ENCODE measurements at places on chromosomes 4 and X.

GRCh38 chrX:15425024-15425423 lies 40.8 kb upstream of the VEGFD start:
- no peak for DNase-seq

DNA sequence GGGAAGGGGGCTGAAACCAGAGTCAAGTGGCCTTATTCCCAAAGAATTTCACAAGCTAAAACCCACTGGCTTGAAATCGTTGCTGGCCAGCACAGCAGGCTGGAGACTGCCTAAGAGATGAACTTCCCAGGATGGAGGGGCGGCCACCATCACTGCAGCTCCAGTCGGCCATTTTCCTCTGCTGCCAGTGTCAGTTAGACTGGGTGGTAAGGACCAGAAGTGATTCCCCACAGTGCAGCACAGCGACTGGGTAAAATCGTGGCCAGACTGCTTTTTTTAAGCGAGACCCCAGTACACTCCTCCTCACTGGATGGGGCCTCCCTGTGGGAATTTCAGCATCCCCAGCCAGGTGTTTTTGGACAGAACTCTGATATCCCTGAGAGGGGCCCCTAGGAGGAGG lies 428.0 kb downstream of the SPIN4 start:
- DNase-seq = no peak

DNA sequence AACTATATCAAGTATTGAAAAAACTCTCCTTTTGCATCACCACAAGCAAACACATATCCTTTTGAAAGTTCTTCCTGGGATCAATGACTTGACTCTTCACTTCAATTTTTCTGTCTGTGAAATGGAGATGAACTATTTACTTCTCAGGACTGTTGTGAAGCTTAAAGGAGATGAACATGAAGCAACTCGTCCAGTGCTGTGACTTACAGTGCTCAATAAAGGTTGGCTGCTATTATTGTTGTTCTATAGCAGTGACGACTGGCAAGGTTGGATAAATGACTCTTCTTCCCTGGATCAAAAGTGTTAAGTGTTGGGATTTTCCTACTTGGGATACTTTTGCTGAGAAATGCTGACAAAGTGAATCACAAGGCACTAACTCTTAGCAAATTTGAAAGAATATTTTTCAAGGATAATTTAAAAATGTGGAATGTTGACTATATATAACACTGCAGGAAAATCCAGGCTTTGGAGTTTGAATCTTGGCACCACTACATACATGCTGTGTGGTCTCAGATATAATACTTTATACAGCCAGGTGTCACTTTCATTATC lies 13.7 kb downstream of the FRAS1 start:
- no peak for DNase-seq

DNA sequence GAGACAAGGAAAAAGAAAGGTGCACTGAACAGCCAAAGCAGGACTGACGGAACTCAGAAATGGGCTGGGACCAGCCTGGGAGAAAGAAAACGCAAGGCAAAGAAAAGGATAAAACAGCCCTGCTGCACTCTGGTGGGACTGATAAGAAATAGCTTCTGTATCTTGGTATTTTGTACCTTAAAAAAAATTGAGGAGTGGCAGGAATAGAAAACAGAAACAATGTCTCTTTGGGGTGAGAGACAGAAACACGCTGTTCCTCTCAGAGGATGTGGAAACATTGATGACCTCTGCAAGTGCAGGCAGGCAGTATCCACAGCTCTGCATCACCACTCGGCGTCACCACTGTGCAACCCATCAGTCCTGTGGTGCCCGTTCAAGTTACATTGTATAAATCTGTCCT lies 152.5 kb upstream of the SPRY1 start:
- DNase-seq = no peak
